ENCODE measurements at places on chromosomes 16 and 17.
A peak's percentile ranks its signal among the peaks of the same experiment; 100 is the strongest.

- H3K4me1 ChIP-seq: peaks cover 17% of the 10 kb centered on the region
- peaks cover 8% of the 10 kb centered on the region for H3K36me3 ChIP-seq
- peak; percentile 86 for DNase-seq
- H3K27ac ChIP-seq: peak overlapping the region; percentile 77
These were observed 487 bp downstream of the C17orf67 start for GRCh38 chr17:56833057-56833808.

DNA sequence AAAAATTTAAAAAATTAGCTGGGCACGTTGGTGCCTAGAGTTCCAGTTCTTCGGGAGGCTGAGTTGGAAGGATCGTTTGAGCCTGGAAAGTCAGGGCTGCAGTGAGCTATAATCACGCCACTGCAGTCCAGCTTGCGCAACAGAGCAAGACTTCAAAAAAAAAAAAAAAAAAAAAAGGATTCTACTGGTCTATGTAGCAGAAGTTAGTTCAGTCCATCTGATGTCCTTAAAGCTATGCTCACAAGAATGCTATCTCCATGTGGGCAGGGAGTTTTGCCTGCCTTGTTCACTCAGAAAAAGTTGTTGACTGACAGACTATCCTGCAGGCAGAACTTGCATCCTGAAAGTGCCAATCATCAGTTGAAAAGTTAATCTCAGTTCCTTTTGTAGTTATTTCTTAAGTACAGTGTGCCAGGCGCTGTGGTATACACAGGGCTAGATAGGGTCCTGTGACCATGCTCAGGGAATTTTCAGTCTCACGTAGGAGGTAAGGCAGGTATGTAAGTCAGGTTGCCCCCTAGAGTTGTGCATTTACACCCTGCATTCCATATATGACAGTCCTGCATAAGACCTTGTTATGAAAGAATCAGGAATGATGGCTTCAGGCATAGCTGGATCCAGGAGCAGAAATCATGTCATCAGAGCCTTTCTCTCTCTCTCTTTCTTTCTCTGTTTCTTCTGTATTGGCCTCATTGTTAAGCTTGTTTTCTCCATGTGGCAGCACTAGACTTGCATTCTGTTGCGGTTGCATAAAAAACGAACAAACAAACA, 7.6 kb downstream of the SYT17 start:
- no peaks in the 10 kb centered on the region for H3K36me3 ChIP-seq
- H3K4me1 ChIP-seq: no peaks in the 10 kb centered on the region
- no peak overlapping the region for H3K27ac ChIP-seq
- H3K4me3 ChIP-seq: no peak overlapping the region

GRCh38 chr16:65409510-65409909, 287.6 kb upstream of the CDH11 start:
- no peak for DNase-seq
- H3K36me3 ChIP-seq: no peaks in the 10 kb centered on the region
- H3K27me3 ChIP-seq: no peaks in the 10 kb centered on the region
- no peak overlapping the region for H3K4me3 ChIP-seq
- peaks cover 13% of the 10 kb centered on the region for H3K4me1 ChIP-seq

DNA sequence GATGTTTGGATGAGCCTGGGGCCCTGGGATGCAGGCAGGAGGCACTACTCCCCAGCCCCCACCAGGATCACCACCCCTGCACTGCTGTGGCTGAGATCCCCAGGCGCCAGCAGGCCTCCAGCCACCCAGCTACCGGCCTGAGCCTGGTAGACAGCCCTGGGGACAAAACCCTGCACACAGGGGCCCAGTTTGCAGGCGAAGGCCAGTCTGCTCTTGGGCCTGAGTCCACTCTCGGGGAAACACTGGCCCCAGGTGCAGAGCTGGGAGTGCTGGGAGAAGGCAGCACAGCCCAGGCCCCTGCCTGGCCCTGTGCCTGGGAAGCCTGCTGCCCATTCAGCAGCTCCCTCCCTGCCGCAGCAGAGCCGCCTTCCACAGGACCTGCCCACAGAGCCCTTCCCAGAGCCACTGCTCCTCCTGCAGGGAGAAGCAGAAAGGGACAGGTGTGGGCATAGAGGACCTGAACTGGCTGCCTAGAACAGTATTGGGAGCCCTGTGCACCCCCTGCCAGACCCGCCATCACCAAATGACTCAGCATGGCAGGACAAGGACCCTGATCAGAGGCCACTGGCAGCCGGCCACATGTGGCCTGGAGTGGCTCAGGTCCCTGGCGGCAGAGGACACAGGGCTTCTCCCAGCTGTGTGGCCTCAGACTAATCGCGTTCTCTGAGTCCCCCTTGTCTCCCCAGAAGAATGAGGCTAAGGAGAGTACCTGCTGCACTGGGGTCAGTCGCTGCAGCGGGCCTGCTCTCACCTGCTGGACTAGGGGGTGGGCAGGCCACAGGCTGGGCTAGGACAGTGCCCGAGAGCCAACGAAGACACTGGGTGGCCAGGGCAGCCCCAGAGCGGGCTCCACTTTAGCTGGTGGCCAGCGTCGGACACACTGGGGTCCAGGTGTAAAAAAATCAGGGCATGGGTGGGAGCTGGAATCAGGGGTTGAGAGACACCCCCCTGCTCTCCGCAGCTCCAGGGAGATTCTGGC, 10.7 kb downstream of the MSRB1 start:
- no peak overlapping the region for H3K27ac ChIP-seq
- H3K27me3 ChIP-seq: no peaks in the 10 kb centered on the region
- H3K4me3 ChIP-seq: no peak overlapping the region
- peaks cover 2% of the 10 kb centered on the region for H3K4me1 ChIP-seq
- peaks cover 3% of the 10 kb centered on the region for H3K36me3 ChIP-seq

DNA sequence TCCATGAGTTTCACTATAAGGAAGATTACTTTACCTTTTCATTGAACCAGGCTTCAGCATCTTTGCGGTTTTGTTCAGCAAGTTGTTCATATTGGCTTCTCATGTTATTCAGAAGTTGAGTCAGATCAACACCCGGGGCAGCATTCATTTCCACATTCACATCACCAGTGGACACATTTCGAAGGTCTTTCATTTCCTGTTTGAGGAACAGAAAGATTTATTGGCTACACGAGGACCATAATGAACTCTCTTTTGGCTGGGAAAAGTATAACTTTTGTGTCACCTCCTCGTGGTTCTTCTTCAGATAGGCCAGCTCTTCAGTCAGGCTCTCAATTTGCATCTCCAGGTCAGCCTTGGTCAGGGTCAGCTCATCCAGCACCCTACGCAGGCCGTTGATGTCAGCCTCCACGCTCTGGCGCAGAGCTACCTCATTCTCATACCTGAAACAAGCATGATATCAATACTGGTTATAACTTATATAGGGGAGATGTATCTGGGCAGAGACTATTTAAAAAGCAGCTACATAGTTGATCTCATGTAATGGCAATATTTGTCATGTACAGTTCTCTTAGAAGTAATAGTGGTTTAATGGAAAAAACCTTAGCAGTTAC, 2.1 kb downstream of the KRT10 start:
- H3K4me1 ChIP-seq: peaks cover 23% of the 10 kb centered on the region
- H3K27me3 ChIP-seq: no peaks in the 10 kb centered on the region
- DNase-seq: no peak
- H3K27ac ChIP-seq: no peak overlapping the region
- peaks cover 33% of the 10 kb centered on the region for H3K36me3 ChIP-seq

- DNase-seq: no peak
- H3K4me1 ChIP-seq: peaks cover 7% of the 10 kb centered on the region
- H3K27me3 ChIP-seq: no peaks in the 10 kb centered on the region
- H3K36me3 ChIP-seq: peaks cover 11% of the 10 kb centered on the region
- H3K27ac ChIP-seq: no peak overlapping the region
These were observed 4.7 kb downstream of the LPCAT2 start for GRCh38 chr16:55513616-55514015.

GRCh38 chr16:89920723-89921122, 2.1 kb downstream of the MC1R start:
- no peaks in the 10 kb centered on the region for H3K27me3 ChIP-seq
- no peaks in the 10 kb centered on the region for H3K36me3 ChIP-seq
- H3K4me3 ChIP-seq: peak overlapping the region; percentile 54
- DNase-seq: no peak

Measured in osteocyte (in vitro differentiated cells).